Stimulated activated CD4-positive, alpha-beta T cell treated with anti-CD3 and anti-CD28 coated beads, Interleukin-2, amount 100 ng/mL, for 4 hours (primary cell): ENCODE measurements at places on chromosomes 7 and 10.
A peak's percentile ranks its signal among the peaks of the same experiment; 100 is the strongest.

DNA sequence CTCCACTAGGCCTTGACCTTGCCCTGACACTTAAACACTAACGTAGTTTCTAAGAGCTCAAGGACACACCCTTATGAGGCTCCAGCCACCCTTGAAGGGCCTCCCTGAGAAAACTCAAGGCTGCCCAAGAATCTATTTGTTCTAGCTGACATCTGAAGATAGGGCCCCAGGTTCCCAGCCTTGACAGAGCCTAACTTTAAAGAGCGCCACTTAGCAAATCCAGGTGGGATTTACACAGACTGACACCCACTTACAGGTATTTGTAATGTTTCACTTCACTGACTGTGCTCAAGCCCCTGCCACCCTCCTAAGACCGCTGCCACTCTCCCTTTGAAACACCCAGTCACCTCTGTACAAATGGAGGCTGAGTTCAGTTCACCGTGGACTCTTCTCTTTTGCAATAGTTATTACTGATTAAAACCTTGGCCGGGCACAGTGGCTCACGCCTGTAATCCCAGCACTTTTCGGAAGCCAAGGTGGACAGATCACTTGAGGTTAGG is 90.4 kb downstream of the SVOPL start:
- DNase-seq = no peak

DNA sequence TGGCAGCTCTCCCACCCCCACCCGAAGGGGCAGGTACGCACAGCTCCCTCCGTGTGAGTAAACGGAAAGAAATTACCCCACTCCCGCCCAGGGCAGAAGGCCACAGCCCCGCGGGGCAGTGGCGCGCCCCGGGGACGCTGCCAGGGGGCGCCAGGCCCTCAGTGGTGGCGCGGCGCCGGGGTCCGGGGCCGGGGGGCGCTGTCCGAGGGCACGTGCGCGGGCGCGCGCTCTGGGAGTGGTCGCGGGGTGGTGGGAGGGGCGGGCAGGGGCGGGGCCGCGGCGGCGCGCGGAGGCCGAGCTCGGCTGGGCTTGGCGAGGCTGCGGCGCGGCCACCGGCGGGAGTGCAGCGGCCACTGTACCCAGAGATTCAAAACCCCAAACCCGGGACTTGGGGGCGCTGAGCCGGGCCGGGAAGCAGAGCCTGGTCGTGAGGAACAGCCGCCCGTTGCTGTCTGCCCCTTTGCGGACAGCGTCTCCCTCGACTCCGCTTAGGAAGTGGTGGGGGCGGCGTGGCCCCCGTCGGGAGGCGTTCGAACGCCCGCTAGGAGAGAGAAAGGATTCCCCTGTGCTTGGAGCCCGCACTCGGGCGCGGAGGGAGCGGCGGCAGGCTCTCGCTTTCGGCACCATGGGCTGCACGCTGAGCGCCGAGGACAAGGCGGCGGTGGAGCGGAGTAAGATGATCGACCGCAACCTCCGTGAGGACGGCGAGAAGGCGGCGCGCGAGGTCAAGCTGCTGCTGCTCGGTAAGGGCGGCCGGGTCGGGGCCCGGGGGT is at the start of gene GNAI1:
TSS of gene GNAI1 (plus strand) at position 296 of the 773 bp plus-strand sequence. CDS start at position 626, 330 bp downstream.
- peak; percentile 21 for DNase-seq

- no peak for DNase-seq
Measured at GRCh38 chr7:11910253-11910652, 78.3 kb upstream of the THSD7A start.

DNA sequence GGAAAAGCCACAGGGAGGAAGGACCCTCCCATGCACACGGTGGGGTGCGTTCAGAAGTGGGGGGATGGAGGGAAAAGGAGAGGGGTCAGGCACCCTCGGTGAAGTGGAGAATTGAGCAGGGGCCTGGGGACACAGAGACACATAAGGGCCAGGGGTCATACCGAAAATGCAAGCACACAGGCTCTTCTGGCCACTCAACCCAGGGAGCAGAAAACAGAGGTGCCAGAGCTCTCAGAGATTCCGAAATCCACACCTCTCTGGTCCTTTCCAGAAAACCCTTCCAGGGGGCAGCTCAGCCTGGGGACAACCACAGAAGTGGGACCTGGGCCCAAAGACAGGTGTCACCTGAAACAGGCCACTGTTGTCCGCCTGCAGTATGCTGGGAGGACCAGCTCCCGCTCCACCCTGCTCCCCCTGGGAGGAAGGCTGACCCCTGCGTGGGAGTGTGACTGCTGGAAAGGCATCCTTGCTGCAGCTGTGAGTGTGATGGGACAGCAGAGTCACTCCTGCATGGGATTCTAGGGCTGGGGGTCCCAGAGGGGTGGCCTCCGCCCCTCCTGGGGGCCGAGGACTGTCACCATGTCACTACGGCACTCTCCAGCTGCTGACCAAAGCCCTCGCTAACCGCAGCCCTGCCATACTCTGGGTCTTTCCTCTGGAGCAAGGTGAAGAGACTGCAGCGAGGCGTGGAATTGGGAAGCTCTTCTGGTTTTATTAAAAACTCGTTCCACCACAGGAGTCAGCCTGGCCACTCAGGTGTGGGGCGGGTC is 63.1 kb downstream of the TMEM209 start:
- no peak for DNase-seq

- DNase-seq = no peak
Measured at GRCh38 chr7:100886142-100886935, 3.2 kb downstream of the UFSP1 start.

GRCh38 chr7:82677493-82677892 is 233.9 kb upstream of the CACNA2D1 start:
- DNase-seq = peak; percentile 13

GRCh38 chr7:18087687-18088078 is 60.0 kb upstream of the PRPS1L1 start:
- no peak for DNase-seq

DNA sequence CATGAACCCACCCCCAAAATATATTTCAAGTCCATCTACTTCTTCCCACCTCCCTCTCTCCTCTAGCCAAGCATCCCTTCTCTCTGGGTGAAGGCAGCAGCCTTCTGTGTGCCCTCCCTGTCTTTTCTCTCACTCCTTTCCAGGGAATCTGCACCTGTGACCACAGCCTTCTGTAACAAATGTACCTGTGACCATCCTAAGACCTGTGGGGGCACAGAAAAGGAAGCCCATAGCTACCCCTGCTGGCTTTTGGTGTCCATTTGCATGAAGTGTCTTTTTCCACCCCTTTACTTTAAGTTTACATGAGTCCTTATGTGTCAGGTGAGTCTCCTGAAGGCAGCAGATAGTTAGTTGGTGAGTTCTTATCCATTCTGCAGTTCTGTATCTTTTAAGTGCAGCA is 2.0 kb upstream of the TBXAS1 start:
- DNase-seq = no peak

DNA sequence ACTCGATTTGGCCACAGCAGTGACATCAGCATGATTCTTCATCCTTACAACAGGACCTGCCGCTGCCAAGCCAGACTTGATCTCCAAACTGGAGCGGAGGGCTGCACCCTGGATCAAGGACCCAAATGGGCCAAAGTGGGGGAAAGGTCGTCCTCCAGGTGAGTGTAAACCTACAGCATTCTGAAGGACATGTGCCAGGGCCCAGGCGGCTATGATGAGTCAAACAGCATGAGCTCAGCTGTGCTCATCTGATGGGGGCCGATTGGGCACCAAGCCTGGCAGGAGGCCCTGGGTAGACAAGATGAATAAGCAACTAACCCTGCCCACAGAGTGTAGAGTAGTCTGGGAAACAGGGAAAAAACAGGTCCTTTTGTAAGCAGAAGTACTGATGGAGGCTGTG is 14.4 kb upstream of the ATP6V0E2 start:
- DNase-seq = no peak

DNA sequence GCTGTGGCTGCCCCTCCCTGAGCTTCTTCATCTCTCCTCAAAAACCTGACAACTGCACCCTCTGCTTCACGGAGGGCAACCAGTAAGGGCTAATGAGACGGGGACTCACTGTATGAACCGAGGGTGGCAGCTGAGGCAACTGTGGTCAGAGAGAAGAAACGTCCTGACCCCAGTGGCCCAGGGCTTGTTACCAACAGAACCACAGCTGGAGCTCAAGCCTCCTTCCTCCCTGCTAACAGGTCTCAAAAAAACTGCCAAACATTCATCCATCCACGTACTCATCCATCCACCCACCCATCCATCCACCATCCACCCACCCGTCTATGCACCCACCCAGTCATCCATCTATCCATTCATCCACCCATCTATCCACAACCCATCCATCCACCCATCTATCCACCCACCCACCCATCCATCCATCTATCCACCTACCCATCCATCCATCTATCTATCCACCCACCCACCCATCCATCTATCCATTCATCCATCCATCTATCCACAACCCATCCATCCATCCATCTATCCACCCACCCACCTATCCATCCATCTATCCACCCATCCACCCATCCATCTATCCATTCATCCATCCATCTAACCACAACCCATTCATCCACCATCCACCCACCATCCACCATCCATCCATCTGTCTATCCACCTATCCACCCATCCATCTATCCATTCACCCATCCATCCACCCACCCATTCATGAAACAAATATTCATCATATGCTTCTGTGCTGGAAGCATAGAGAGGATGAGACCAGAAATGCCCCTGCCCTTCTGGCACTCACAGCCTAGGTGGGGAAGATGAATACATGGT is 111.7 kb downstream of the PDGFA start:
- DNase-seq = no peak

DNA sequence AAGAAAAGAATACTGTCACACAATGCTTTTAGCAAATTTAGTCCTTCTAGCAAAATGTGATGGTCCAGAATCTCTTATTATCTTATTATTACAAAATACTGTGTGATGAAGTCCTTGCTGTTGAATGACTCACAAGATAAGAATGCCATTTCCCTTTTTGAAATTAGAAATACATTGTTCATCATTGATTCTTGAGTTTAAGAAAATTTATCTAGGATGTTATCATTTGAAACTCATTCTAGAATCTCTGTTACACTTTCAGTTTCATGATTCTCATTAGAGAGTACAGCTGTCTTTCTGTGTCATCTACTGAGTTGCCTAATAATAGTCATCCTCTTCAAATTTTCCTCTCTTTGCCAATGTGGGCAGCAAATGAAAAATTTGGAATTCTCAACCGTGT is 9.6 kb downstream of the ZKSCAN5 start:
- DNase-seq = no peak

GRCh38 chr7:8161364-8161828 is 100.6 kb downstream of the ICA1 start:
- DNase-seq = no peak

GRCh38 chr10:127968659-127969058 is 61.8 kb downstream of the PTPRE start:
- no peak for DNase-seq

DNA sequence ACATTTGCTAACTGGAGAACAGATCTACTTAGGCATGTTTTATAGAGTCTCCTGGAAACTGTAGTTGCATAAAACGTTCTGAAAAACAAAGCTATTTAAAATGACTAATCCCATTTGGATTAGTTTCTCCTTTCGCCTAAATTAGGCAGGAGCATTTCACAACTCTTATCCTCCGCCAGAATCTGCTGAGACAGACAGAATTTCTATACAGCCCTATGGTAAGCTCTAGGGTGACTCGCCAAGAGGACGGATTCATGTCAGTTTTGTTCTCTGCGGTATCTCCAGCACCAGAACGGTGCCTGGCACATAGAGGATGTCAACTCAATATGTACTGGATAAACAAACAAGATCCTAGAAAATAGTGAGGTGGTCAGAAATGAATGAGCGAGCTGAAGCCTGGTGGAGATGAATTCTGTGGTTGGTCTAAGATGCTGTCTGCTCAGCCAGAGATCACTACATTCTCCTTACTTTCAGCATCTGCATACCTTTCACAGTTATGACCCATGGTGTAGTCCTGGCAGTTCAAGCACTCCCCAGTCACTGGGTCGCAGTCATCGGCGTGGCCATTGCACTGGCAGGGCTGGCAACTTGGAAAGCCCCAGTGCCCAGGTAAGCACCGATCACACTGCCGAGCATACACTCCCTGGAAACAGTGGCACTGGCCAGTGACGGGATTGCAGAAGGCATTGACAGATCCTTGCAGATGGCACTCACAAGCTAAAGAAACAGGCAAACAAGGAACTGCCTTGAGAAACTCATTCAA is 44.0 kb downstream of the LAMB1 start:
- no peak for DNase-seq

DNA sequence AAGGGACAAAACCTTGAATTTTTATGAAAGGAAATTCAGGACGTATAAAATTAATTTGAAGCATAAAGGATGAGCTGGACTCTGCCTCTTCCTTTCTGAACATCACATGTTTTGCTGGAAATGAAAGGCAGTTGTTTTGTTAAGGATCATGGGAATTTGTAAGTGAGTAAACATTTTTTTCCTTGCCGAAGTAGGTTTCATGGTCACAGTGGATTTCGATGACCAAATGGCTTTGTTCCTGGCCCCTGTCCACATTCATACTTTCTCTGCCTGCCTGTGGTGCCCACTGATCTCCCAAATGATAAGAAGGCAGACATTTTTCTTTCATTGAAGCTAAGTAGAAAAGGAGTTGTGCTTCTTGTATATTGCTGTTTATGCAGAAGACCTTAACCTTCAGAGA is 104.2 kb downstream of the ARID5B start:
- no peak for DNase-seq

DNA sequence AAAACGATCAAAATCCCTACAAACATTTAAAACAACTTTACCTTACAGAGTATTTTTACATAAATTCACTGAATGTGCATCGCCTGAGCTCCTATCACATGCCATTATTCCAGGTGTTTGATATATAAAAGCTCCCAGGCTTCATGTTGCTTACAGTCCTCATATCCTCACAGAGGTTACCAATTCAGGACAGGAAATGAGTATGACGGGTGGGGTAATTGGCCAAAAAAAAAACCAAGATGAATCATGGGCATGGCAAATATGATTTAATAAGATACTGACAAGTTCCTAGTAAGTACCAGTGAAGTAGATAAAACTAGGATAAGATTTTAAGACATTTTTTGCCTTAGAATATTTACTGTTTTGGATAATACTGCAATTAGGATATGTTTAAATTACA is 135.8 kb downstream of the KMT2E start:
- DNase-seq = no peak

GRCh38 chr7:48087349-48087748 is 1.7 kb upstream of the UPP1 start:
- no peak for DNase-seq

DNA sequence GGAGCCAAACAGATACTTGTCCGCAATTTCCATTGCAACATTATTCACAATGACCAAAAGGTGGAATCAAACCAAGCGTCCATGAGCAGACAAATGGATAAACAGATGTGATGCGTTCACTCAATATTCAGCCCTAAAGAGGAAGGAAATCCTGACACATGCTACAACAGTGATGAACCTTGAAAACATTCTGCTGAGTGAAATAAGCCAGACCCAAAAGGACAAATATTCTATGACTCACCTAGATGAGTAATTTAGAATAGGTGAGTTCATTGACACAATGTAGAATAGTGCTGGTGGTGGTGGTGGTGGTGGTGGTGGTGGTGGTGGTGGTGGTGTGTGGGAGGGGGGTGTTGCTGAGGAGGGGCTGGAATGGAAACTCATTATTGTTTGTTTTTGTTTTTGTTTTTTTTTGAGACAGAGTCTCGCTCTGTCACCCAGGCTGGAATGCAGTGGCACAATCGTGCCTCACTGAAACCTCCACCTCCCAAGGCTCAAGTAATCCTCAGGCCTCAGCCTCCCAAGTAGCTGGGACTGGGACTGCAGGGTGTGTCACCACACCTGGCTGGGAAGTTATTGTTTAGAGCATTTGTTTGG is 28.6 kb downstream of the SMKR1 start:
- peak; percentile 16 for DNase-seq

GRCh38 chr7:143411976-143412708 is 3.5 kb upstream of the EPHA1 start:
- no peak for DNase-seq

- DNase-seq = no peak
Measured at GRCh38 chr7:132672200-132672990, 96.1 kb upstream of the PLXNA4 start.

GRCh38 chr10:75253281-75254220 is 17.8 kb upstream of the COMTD1 start:
- DNase-seq = no peak
